Globus pallidus (tissue), 1 donor: ENCODE measurements at places on chromosomes 1 and 21.
A peak's percentile ranks its signal among the peaks of the same experiment; 100 is the strongest.

GRCh38 chr1:8364528-8365442 lies 46.9 kb downstream of the SLC45A1 start:
- no peak for DNase-seq

DNA sequence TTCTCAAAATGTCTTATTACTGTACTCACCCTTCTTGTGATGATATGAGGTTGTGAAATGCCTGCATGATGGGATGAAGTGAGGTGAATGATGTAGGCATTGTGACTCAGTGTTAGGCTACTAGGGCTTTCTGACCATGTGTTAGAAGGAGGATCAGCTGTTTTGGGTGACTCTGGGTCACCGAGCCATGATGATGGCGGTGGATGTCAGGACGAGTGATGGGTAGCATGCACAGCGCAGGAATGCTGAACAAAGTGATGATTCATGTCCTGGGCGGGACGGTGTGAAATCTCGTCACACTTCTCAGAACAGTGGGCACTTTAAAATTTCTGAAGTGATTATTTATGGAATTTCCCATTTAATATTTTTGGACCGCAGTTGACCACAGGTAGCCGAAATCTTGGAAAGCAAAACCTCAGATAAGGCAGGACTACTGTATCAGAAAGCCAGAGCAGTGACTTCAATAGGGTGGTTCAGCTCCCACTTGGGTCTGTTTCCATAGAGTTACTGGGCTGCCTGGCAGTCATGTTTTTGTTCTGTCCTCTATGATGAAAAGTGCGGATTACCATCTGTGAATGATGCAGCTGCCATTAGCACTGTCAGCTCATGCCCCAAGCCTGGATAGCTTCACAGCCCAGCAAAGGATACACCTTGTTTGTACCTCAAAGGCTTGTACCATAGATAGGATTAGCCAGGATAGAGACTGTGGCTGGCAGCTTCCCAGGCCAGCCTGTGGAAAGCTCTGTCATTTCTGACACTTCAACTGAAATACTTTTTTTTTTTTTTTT lies 26.6 kb downstream of the IL6R start:
- DNase-seq: no peak

DNA sequence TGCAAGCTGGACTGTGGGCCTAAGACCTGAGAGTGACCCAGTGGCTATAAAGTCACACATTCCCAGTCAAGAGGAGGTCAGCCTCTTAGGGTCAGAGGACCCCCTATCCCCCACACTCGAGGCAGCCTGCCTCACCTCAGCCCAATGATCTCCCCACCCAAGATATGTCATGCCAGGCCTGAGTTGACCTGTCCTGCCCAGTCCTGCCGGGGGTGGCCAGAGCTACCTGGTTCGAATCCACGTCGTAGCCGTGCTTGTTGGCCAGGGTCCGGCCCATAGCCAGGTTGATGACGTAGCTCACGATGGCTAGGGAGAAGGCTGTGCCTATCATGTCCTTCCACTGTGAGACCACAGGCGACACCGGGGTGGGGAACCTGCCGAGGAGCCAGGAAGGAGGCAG lies 15.6 kb downstream of the SLC26A9 start:
- no peak for DNase-seq

DNA sequence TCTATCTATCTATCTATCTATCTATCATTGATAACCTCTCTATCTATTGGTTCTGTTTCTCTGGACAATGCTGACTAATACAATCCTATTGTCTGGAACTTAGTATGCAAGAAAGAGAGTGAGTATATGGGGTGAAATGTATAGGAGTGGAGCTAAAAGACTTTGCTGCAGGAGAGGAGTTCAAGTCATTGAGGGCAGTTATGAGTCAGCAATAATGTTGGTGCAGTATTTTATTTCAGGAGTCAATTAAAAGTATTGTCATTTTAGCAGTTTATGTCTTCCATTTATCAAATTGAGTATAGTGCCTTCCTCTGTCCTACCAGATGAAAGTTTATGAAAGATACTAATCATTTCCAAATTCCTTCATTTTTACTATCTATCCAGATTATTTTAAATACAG lies 55.8 kb downstream of the MAP3K7CL start:
- DNase-seq: no peak

- DNase-seq: no peak
These were observed 33.3 kb downstream of the PTPRF start for GRCh38 chr1:43563876-43564539.

DNA sequence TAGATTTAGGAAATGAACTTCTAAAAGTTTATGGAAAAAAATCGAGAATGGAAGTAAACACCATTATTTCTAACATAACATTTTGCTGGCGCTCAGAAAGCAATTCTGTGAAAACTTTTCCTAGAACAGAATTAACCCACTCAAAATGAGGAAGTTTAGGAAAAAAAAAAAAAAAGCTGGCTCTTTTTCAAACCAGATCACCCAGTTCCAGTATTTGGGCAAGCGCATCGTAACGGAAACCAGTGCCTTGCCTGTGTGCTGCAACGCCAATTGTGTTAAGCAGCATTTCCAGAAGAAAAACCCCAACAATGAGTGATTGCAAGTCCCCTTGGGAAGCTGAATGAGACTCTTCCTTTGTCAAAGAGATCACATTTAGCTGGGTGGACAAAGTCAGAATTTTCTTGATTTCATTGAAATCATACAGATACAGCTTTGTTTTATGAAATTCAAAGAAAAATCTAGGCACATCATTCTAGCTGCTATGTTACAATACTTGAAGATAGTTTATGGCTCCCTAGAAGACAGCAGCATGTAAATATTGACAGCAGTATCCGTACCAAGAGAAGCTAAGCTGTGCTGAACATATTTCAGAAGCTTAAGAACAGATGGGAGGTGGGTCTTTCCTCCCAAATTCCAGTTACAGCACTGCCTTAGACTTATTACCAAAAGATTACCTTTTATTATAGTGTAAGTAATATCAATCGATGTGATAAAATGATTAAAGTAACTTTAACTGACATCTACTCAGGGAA lies 113.4 kb downstream of the ERG start:
- peak; percentile 24 for DNase-seq
